ENCODE measurements at places on chromosomes 2 and 18.

DNA sequence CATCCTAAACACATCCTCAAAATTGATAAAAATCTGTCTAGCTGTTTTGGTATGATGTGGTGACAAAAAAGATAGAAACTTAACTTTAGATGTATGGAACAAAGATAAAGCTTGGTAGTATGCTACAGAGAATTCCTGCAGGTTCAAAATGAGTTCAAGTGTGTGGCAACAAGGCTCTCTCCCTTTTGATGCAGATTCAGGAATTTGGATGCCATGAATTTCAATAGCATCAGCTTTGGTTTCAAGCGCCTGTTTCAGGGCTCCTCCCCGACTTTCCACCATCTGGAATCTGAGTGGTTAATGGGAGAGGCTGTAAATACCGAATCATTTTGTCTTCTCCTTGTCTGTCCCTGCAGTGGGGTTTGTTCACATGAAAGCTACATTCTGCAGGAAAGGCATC, 180.6 kb downstream of the MTX2 start:
- DNase-seq: no peak

DNA sequence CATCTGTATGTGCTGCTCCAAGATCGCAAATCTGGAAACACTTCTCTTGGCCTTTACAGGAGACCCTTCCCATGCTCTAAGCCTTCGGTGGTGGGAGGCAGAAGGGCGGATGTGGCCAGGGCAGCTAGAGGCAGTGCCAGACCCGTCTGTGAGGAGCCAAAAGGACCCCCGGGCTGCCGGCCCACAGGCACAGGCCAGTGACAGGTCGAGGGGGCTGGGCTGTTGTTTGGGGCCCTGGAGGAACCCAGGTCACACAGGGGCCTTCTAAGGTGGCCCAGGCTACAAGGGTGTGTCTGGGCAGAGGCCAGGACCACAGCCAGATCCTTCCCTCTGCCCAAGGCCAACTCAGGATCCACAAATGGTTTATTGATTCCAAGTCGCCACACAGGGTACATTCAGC, 49.4 kb downstream of the SLC66A2 start:
- no peak for DNase-seq

DNA sequence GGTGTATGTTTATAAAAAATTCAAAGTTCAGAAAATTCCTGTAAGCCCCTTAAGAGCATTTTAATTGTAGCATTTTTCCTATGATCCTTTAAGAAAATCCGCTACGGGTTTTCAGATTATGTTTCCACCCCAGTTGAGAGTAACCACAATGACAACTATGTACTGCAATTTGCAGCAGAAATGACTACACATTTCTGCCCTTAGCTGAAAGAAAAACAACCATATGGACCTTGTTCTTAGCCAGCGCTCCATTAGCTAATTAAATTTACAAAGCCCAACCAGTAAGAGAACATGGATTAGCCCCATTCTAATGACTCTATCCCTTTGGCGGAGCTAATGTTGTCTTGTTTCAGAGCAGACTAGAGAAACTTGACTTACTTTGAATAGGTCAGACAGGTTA, 247.6 kb downstream of the SLC8A1 start:
- no peak for DNase-seq

DNA sequence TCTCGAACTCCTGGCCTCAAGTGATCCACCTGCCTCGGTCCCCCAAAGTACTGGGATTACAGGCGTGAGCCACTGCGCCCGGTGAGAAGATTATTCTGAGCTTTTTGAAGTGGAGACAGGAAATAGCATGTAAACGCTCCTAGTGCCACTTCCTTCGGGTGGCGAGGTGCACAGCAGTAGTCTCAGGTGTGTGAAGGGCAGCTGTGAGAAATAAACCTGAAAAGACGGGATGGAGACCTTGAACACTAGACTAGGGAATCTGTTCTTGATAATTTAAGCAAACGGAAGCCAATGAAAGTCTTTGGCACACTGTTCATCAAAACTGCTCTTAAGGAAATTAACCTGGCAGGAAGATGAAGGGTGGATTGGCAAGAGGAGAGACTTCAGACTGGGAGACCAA, 439 bp upstream of the PLEKHH2 start:
- DNase-seq: no peak

DNA sequence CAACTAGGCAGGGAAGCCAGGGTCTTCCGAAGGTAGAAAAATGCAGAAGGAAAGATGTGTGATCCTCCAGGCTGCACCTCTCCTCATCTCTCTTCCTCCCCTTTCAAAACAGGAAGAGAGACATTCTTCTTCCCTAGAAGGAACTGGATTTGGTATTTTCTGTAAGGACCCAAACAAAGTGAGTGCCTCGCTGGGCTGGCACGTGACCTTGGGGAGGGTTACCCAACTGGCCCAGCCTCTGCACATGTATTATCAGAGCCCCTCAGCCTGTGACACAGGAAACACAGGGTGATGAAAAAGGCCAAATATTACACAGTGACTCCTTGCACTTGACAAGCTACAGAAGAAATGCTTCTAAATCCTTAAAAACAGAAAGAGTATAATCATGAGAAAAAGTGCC, 2.3 kb downstream of the HJURP start:
- DNase-seq: no peak

GRCh38 chr18:13606604-13607254, 119.6 kb downstream of the FAM210A start:
- DNase-seq: no peak

GRCh38 chr18:75276818-75277609, 66.4 kb downstream of the TSHZ1 start:
- DNase-seq: no peak

- DNase-seq: no peak
Measured at GRCh38 chr2:150427298-150427697, 60.2 kb downstream of the RND3 start.

- no peak for DNase-seq
Measured at GRCh38 chr2:239828192-239828972, 196.8 kb downstream of the NDUFA10 start.

DNA sequence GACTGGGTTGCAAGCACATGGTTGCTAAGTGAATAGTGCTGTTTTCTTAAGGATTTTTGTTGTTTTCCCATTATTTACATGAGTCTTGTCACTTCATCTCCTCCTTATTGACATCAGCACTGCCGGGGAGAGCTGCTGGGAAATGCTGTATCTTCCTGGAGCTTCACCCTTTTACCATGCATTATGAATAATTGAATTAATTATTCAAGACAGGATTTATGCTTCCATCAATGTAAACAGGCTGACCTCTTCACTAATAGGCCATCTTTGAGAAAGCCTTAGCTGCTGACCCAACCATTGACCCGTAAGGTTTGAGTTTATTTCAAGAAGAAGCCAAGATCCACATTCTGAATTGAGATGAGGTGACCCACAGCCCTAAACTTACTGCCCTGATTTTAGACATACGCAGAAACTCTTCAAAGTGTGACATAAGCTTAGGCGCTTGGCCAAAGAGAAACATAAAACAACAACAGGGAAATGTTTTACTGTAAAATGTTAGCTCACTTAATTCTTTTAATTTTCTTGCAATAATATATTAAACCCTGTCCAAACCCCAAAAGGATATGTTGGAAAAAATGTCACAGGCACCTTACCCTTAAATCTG, 365.5 kb upstream of the SYT4 start:
- no peak for DNase-seq

DNA sequence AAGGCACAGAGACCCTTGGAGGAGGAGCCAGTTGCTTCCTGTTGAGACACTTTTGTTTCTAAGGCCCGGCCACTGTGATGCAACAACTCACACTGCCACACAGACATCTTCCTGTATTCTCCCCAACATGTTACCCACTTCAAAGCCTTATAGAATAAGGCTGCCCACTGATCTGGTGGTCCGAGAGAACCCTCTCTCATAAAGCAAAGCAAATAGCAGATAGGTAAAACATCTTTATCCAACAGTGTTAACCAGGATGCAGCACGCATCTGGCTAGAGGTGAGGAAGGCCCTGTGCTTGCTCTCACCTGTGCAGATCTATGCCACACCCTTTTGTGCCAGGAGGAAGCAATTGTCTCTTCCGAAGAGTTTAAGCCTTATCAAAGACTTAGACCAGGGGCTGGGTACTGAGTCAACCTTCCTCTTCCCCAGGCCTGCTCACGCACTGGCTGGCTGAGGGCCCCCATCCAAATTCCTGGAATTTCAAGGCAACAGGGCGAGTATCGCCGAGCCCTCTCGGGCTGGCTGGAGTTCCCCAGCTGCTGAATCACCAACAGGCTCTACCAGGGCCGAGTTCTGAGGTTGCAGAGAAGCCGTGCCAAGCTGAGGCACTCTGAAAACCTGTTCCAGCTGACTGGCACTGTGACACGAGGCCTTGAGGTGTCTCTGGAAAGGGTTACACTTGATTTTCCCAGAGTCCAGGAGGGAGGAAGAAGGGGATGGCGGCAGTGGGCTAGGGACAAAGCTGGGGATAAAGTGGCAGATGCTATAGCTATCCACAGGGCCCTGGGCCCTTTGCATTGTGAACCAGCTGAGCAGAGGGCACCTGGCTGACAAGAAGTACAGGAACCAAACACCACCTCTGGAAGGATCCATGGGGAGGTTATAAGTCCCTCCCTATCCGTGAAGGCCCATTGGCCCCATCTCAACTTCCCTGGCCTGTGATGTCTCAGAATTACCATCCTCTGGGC, 29.3 kb downstream of the TGFA start:
- DNase-seq: no peak

GRCh38 chr2:180660881-180661685, 319.3 kb upstream of the UBE2E3 start:
- DNase-seq: no peak

DNA sequence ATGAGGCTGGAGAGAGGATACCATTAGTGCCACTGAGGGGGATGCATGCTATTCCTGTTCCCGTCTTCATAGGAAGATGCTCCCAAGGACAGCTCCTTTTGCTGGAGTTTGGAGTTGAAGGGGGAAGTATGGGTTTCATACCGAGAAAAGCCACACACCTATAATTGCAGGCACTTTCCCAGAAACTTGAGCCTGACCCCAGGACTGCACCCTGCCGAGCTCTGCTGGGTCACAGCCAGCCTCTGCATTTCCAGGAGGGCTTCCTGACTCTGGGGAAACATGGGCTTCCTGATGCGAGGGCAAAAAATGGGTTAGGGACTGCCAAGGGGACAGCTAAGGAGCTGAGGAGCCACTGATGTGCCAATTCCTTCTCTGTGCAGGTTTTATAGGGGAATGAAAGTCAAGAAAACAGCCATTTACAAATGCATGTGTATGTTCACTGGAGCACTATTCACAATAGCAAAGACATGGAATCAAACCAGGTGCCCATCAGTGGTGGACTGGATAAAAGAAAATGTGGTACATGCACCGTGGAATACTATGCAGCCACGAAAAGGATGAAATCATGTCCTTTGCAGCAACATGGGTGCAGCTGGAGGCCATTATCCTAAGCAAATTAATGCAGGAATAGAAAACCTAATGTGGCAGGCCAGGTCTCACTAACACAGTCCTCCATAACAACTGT, 104.5 kb downstream of the ACAA2 start:
- no peak for DNase-seq

GRCh38 chr18:48051945-48052840, 121.7 kb upstream of the SMAD2 start:
- no peak for DNase-seq

DNA sequence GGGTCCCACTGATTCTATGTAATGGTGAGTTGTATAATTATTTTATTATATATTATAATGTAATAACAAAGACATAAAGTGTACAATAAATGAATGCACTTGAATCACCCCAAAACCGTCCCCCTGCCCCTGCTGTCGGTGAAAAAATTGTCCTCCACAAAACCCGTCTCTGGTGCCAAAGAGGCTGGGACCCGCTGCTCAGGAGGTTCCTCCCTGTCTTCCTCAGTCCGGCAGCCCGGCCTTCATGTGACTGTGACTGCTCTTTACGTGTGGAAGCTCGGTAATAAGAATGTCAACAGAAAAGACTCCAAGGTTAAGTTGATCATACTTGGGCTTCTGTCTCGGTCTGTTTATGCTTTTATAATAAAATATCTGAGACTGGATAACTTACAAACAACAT, 32.7 kb upstream of the ADNP2 start:
- no peak for DNase-seq

All from stimulated activated CD4-positive, alpha-beta T cell treated with anti-CD3 and anti-CD28 coated beads, Interleukin-12 subunit alpha, Interleukin-12 subunit beta, amount 100 ng/mL, for 48 hours (primary cell).